AG09309 (cell line): ENCODE measurements at places on chromosomes 2 and 18.

- DNase-seq: no peak
These were observed 1.9 kb downstream of the SP5 start for GRCh38 chr2:170716851-170717598.

DNA sequence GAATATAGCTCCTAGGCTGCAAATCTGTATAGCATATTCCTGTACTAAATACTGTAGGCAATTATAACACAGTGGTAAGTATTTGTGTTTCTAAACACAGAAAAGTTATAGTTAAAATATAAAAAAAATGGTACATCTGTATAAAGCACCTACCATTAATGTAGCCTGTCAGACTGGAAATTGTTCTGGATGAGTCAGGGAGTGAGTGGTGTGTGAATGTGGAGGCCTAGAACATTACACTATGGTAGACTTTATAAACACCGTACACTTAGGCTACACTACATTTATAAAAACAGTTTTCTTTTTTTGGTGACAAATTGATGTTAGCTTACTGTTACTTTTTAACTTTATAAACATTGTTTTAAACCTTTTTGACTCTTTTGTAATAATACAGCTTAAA lies 226.3 kb downstream of the CCDC85A start:
- DNase-seq: no peak

- DNase-seq: no peak
These were observed 32.3 kb downstream of the FOSL2 start for GRCh38 chr2:28424799-28425463.

DNA sequence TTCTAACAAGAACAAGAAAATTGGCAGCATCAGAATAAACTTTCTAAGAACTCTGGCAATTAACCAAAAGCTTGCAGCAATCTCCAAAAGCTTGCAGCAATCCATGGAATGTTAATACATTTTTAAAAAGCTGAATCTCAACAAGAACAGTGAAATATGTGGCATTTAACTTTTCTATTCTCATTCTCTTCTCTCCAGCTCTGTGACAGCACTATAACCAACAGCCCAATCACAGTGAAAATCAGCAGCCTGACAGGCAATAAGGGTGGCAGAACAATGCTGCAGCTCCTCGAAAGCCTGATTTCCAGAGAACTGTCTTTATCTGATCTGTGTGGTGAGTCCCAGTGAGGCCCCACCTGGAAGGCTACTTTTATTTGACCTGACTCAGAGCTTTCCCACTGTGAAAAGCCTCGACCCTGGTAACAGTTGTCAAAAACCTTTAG lies 60.0 kb downstream of the TMEM131 start:
- DNase-seq: peak; percentile 50

GRCh38 chr2:129502781-129503180 lies 476.7 kb upstream of the RAB6C start:
- DNase-seq: no peak

GRCh38 chr2:219916281-219916680 lies 288.9 kb downstream of the SLC4A3 start:
- no peak for DNase-seq

DNA sequence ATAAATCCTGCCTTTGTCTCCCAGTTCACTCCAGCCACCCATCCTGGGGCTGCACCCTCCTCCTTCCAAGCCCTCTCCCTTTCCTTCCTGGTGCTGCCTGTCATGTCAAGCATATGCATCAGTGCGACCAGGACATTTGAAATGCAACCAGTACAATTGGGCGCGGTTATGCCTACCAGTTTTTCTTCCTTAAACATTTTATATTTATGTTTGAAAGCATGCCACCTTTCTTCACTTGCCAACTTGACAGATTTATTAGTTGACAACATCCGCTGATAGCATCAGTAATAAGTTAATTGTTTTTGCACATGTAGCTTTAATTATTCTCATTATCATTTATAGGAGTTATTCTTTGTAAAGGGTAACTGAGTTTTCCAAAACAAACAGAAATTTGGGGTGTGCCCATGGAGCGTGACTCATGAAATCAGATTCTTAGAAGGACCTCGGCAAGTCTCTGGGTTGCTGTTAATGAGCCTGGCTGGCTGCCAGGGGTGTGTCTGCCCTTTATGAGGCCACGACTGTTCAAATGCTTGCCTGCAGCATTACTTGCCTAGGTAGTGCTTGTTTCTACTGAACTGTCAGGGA lies 32.8 kb upstream of the IL1B start:
- DNase-seq: peak; percentile 80

- no peak for DNase-seq
These were observed 72.6 kb downstream of the SUCLG1 start for GRCh38 chr2:84386336-84387040.

DNA sequence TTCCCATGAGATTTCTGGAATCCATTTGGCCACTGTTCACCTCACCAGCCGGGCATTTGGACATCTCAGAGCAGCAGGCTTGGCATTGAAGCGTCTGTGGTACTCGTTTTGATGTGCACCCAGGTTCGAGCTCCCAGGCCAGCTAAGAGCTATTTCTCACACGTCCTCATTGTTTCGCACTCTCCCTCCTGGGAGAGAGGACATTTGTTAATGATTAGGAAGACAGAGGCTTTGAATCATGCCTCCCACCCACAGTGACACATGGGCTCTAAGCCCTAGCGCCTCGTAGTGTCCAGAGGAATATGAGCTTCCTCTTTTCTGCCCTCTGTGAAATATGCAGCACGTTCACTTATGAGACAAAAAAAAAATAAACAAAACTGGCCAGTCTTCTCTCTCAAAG lies 361.8 kb downstream of the RND3 start:
- DNase-seq: peak; percentile 80

DNA sequence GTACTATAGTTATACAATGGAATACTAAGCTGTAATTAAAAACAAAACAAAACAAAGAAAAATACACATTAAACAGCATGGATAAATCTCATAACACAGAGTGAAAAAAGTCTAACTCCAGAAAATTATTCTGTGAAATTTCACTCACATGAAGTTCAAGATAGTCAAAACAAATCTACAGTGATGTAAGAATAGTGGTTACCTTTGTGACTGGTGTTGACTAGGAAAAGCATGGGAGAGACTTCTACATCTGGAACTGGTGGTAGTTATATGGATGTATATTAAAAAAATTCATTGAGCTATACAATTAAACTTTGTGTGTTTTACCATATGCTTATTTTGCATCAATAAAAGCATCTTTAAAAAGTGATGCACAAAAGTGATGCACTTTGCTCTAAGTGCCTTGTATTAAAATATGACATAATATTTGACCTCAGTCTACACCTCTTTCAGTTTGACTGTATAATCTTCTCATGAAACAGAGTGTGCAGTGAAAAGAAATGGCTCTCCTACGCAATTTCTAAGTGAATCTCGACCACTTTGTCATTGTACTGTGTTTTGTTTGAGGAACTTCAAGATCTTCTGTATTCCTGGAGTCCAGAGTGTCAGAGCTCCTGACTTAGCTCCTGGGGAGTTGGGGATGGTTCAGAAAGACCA lies 28.0 kb downstream of the STAT4 start:
- DNase-seq: no peak

GRCh38 chr2:46023165-46023854 lies 273.9 kb upstream of the EPAS1 start:
- DNase-seq: no peak

DNA sequence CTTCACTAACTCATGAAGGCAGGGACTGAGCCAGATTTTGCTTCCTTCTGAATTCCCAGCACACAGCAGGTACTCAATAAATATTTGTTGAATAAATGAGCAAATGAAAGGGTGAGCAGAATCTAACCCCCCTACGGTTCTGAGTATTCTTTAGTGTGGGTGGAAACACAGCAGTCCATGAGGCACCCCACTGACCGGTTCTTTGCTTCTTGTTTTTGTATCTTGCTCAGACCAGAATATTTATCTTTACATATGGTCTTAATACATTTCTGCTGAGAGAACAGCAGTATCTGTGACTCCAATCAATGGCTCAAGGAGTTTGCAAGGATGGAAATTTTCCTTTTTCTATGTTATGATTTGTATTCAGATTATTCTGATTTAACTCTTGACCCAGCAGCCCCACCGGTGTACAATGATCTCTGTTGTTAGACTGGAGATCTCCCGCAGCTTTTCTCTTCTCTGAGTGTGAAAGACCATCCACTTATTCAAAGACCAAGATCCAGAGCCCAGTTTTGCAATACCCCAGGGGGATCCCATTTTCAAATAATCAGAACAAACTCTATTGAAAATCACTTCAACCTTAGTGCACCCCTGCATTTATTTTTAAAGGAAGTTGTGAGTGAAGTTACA lies 506.5 kb upstream of the TNP1 start:
- no peak for DNase-seq

GRCh38 chr2:17765398-17765797 lies 11.5 kb downstream of the GEN1 start:
- no peak for DNase-seq

DNA sequence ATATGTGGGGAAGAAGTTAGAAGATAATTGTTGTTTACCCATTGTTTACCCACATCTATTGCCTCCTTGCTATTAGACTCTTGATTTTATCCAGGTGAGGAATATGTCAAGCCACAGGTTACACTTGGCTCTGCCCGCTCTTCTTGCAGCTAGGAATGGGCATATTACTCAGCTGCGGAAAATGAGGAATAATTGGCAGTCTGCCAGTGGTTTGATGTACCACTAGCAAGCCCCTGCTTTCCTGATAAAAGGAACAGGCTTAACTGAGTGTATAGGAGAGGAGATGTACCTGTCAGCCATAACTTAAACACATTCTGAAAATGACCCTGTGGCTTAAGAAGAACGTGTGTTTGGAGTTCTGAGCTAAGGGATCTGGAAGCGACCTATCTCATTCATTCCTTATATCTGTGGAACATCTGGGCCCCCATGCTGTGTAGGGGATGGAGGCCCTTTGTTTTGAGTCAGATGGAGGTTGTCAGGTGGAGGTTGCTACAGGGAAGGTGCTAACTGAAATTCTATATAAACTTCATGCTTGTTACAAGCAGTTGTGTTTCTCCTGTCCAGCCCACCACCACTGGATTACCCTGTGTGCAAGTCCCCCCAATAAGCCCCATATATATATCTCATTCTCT lies 4.6 kb upstream of the FMNL2 start:
- DNase-seq: no peak

- DNase-seq: peak; percentile 99
These were observed 23.4 kb upstream of the CHRNA1 start for GRCh38 chr2:174787487-174788205.

DNA sequence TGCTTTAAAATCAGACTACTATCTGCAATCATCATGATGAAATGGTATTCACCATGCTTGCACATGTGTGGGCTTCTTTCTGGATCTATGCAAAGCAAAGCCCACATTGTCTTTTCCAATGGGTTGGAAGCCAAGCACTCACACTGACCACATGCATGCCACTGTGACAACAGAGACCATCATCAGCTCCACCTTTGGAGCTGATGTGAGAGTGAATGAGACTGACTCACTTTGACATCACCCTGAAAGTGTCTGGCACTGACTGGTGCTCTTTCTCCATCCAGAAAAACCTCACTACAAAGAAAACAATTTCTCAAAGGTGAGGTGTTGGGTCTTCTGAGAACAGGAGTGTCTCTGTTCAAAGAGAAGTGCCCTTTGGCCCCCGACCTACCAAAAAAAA lies 4.7 kb downstream of the MYO5B start:
- DNase-seq: no peak

DNA sequence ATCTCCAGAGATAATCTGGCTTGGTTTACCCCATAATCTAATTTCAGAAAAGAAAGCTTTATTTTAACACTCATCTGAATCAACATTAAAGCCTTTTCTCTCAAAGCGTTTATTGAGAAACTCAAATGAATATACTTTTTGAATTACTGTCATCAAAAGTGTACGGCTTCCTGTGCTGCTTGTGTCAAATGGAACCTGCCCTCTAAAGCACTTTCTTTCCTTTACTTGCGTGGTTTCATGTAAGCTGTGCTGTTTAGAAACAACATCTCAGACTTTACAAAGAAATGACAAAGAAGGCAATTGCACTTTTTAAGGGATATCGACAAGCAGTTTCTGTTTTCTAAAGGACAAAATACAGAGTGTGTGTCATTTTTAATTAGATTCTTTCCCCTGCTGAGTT lies 35.1 kb downstream of the CYBRD1 start:
- DNase-seq: no peak

DNA sequence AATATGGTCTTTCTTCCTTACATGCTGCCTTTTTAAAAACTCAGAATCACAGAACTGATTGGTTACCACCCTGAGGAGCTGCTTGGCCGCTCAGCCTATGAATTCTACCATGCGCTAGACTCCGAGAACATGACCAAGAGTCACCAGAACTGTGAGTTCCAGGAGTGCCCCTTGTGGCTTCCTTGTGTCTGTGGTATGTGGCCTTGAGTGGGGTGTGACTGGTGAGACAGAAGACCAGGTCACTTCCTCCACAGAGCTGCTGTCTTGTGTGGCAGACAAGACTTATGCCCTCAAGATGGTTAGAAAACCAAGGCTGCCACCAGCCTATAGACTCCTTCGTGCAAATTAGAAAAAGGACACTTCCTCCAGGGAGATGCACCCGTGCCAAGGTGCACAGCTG lies 72.6 kb downstream of the EPAS1 start:
- DNase-seq: no peak

DNA sequence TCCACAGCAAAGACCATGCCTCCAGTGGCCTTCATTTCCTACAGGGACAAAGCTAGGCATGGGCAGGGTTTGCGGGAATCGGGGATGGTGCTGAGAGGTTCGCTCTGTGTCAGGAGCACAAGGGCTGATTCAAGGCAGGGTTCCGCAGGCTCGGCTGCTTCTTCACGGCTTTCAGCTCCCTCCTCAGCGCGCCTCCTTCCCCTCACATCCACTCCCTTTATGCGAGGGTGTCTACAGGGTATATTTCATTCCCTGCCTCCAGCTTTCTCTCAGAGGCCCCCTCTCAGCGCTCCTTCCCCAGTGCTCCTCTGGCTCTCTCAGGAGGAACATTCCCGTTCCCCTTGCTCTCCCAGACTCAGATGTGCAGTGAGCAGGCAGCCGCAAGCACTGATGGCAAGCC lies 78.7 kb upstream of the ASB18 start:
- DNase-seq: no peak

- DNase-seq: no peak
These were observed 121.2 kb upstream of the CXCR4 start for GRCh38 chr2:136239079-136239685.

GRCh38 chr18:22108674-22109073 lies 60.7 kb upstream of the GATA6 start:
- DNase-seq: no peak

DNA sequence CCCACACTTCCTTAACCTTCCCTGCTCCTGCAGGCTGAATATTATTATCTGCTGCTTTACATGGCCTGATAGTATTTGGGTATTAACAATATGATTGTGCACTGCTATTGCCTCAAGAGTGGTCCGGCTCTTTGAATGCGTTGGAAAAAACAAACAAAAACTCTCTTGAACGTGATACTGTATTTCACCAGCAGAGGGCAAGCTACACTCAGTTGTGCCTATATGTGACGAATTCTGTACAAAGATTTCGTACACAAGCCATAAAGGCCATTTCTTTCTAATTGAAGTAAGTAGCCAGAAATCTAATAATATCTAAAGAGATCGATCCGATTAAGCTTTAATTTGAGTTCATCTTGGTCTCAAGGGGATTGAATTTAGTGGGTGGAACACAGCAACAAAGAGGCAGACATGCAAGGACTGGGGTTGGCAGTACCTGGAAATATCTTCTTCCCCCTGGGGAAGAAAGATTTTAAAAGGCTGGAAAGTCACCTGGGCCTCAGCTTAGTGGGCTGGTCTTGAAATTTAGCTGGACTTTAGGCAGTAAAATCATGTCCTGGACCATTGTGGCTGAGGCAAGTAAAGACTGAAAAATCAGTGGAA lies 49.3 kb upstream of the RAB6D start:
- DNase-seq: peak; percentile 21

GRCh38 chr2:221096706-221097567 lies 475.2 kb downstream of the EPHA4 start:
- DNase-seq: no peak
